Subcutaneous adipose tissue (tissue), 4 donors: ENCODE measurements at places on chromosomes 7 and 10. TPM values are rescaled to one million over a fixed set of nuclear protein-coding genes. Genes with fewer than 3 reads are reported as not detected.

The HTR5A gene
- total RNA-seq, result not detected

The HGF gene
- total RNA-seq, result 5.2 TPM

The MNX1 gene
- total RNA-seq, result not detected

The KCP gene
- 2.3 TPM for total RNA-seq

The LRIT1 gene
- total RNA-seq, result not detected

The KIAA1549 gene
- total RNA-seq, result 2.1 TPM

The OPN1SW gene
- total RNA-seq, result not detected

The MMD2 gene
- not detected for total RNA-seq

The MSMB gene
- not detected for total RNA-seq
